ENCODE measurements at places on chromosomes 3 and 15. TPM values are rescaled to one million over a fixed set of nuclear protein-coding genes. Genes with fewer than 3 reads are reported as not detected.

The SETMAR gene
- 13.7 TPM for polyA plus RNA-seq

The GPR87 gene
- polyA plus RNA-seq: 75.3 TPM

The IL1RAP gene
- polyA plus RNA-seq: 5.9 TPM

The CX3CR1 gene
- 0.21 TPM for polyA plus RNA-seq

The MUSTN1 gene
- 7.0 TPM for polyA plus RNA-seq

The SLC28A2 gene
- not detected for polyA plus RNA-seq

The TERB2 gene
- not detected for polyA plus RNA-seq

The NCEH1 gene
- polyA plus RNA-seq: 2.4 TPM

The NAALADL2 gene
- polyA plus RNA-seq: 0.26 TPM

The MYRIP gene
- 0.55 TPM for polyA plus RNA-seq

The HLTF gene
- polyA plus RNA-seq: 3.5 TPM

The CXCR6 gene
- polyA plus RNA-seq: 0.90 TPM

The ZNF860 gene
- 0.88 TPM for polyA plus RNA-seq

The ROBO2 gene
- 1.4 TPM for polyA plus RNA-seq

The PROS1 gene
- polyA plus RNA-seq: 8.1 TPM
